PC-9 (cell line): ENCODE measurements at places on chromosomes 7 and 10. TPM values are rescaled to one million over a fixed set of nuclear protein-coding genes. Genes with fewer than 3 reads are reported as not detected.

GOT1 gene
- total RNA-seq = 27.5 and 28.6 TPM in 2 replicates

GRCh38 chr7:150406567-150407421 lies 27.7 kb downstream of the ZNF775 start:
- no peak for DNase-seq
- H3K27ac ChIP-seq = no peak overlapping the region
- H3K4me3 ChIP-seq = no peak overlapping the region

SEMA3C gene
- 19.9 and 20.9 TPM in 2 replicates for total RNA-seq

GRCh38 chr10:24622781-24623301 lies 100.8 kb downstream of the ARHGAP21 start:
- H3K27ac ChIP-seq = no peak overlapping the region
- no peaks in the 10 kb centered on the region for H3K36me3 ChIP-seq
- peaks cover 8% of the 10 kb centered on the region; the same call in 1 of the 2 replicates for H3K4me1 ChIP-seq
- DNase-seq = no peak
- H3K27me3 ChIP-seq = no peaks in the 10 kb centered on the region
- no peak overlapping the region for H3K4me3 ChIP-seq

AGMO gene
- total RNA-seq = not detected in 2 replicates

- H3K4me3 ChIP-seq = no peak overlapping the region
- no peaks in the 10 kb centered on the region for H3K36me3 ChIP-seq
- H3K4me1 ChIP-seq = no peaks in the 10 kb centered on the region
- DNase-seq = no peak
Measured at GRCh38 chr7:85669225-85669624, 482.4 kb upstream of the SEMA3D start.

- H3K27ac ChIP-seq = no peak overlapping the region
- DNase-seq = no peak
- H3K4me3 ChIP-seq = no peak overlapping the region
- no peaks in the 10 kb centered on the region for H3K36me3 ChIP-seq
- H3K4me1 ChIP-seq = no peaks in the 10 kb centered on the region
Measured at GRCh38 chr7:45394117-45394708, 180.0 kb upstream of the ADCY1 start.

GRCh38 chr10:70593513-70593890 lies 9.0 kb downstream of the PRF1 start:
- no peak overlapping the region for H3K4me3 ChIP-seq
- no peaks in the 10 kb centered on the region for H3K4me1 ChIP-seq
- DNase-seq = no peak
- H3K27me3 ChIP-seq = peaks cover 26% of the 10 kb centered on the region
